ENCODE measurements at places on chromosomes 3 and 15. TPM values are rescaled to one million over a fixed set of nuclear protein-coding genes. Genes with fewer than 3 reads are reported as not detected.

ZNF148 gene
- 48.6 TPM for total RNA-seq

- no peak for DNase-seq
Observed at GRCh38 chr3:39531665-39532064, 64.2 kb downstream of the MOBP start.

DNA sequence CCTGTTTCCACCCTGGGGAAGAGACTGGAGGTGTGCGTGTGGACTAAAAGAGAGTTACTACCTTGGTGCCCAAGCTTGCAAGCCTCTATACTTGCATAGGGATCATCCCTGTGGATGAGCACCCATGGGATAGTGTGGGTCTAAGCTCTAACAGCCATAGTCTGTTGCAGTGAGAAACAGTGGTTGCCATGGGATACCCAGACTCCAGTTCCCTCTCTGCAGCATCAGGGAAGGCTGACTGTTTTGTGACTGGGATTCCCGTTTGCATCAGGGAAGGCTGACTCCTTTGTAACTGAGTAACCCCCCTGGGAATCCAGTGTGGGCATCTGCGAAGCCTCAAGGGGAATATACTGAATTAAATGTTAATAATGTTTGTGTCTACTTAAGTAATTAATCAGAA lies 196.1 kb downstream of the ZNF621 start:
- DNase-seq, result no peak

DNA sequence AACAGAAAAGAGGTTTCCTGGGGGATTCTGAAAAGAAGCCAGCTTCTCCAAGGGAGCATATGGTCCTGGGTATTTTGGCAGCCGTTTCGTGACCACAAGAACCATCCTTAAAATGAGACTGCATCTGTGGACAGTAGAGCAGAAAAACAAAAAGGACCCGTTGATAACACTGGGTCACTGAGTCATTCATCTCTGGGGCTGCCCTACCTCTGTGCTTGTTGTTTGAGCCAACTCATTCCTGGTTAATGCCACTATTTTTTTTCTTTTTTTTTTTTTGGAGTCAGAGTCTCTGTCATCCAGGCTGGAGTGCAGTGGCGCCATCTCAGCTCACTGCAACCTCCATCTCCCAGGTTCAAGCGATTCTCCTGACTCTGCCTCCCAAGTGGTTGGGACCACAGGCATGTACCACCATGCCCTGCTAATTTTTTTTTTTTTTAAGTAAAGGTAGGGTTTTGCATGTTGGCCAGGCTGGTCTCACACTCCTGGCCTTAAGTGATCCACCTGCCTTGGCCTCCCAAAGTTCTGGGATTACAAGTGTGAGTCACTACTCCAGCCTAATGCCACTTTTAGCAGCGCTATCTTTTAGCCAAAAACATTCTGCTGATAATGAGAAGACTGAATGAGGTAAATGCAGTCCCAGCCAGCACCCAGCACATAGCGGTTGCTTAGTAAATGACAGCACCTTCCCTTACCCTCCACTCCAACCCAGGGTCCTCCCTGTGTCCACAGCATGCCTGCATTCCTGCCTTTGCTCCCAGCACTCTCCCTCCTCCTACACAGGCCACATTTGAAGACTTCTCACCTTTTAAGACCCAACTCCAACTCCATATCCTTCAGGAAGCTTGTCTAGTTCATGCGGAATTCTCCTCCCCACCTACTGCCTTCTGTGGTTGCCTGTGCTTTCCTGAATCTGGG lies 9.1 kb upstream of the ISL2 start:
- DNase-seq, result no peak

- DNase-seq, result no peak
Observed at GRCh38 chr3:28940530-28940929, 340.3 kb upstream of the RBMS3 start.

DNA sequence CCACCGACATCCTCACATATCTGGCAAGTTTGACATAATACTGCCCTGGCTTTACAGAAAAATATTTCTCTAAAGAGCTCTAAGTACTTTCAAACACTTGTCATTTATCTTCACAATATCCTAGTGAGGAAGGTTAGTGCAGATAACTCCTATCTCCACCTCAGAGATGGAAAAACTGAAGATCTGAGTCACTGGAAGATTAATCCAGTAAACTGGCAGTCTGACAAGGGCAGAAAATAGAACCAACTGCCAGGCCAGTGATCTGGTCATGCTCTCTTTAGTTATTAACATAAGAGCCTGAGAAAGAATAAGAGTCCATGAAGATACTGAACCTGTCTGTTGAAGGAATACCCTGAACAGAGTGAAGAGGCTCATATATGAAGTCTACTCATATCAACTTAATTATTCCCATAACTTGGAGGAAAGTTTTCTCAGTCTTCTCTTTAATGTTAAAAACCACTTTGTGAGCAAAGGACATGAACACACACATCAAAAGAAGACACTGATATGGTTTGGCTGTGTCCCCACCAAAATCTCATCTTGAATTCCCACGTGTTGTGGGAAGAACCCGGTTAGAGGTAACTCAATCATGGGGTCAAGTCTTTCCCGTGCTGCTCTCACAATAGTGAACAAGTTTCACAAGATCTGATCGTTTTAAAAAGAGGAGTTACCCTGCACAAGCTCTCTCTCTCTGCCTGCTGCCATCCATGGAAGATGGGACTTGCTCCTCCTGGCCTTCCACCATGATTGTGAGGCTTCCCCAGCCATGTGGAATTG lies 61.4 kb downstream of the GOLIM4 start:
- DNase-seq, result no peak
